Stimulated activated CD8-positive, alpha-beta memory T cell treated with anti-CD3 and anti-CD28 coated beads, Interleukin-7, amount 100 ng/mL, for 4 hours (primary cell): ENCODE measurements at places on chromosomes 5 and 9.
A peak's percentile ranks its signal among the peaks of the same experiment; 100 is the strongest.

- DNase-seq, result no peak
These were observed 124.3 kb downstream of the TEX10 start for GRCh38 chr9:100228352-100228869.

DNA sequence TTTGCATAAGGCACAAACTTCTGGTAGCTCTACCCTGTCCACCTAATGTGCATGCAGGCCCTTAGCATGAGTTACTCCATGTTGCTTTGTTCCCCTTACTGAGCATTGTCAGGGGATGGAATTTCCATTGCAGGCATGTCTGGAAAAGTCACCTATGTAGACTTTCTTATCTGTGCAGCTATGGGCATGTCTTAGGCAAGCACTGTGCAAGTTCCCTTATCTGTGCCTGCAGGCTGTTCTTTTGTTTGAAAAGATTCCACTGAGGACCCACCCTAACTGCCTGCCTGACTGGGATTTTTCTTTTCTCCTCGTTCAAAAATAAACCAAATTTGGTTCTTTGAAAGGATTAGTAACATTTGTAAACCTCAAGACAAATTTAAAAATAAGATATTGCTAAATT lies 587.0 kb downstream of the CDH18 start:
- no peak for DNase-seq

DNA sequence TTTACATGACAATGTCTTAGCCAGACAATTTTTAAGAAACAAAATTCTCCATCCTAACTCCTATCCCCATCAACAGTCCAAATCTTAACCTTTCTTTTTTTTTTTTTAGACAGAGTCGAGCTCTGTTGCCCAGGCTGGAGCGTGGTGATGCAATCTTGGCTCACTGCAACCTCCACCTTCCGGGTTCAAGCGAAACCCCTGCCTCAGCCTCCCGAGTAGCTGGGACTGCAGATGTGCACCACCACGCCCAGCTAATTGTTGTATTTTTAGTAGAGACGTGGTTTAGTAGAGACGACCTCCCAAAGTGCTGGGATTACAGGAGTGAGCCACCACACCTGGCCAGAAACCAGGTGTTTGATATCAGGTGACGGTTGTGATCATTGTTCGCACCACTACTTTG lies 10.2 kb downstream of the ABL1 start:
- no peak for DNase-seq

GRCh38 chr5:94976853-94977252 lies 308.0 kb downstream of the MCTP1 start:
- DNase-seq, result no peak

- DNase-seq, result no peak
These were observed 55.3 kb downstream of the MAPKAP1 start for GRCh38 chr9:125651576-125652232.

GRCh38 chr9:90894986-90895687 lies 93.5 kb downstream of the SYK start:
- DNase-seq, result no peak

DNA sequence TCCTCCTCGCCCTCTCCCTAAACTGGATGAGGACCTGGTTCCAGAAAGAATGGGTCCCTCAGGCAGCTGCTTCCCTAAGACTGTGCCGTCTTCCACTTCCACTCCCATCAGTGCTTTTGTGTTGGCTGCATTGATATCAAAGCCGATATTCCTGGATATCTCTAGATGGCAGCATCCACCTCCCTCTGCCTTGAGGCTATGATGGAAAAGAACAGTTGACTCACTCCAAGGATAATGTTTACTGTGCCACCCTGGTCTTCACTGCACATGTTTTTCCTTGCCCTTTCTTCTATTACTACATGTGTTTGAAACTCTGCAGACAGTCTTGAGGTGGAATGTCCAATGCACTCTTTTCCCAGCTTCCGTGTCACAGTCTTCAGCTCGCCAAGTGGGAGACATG lies 211.6 kb downstream of the MAST4 start:
- no peak for DNase-seq

DNA sequence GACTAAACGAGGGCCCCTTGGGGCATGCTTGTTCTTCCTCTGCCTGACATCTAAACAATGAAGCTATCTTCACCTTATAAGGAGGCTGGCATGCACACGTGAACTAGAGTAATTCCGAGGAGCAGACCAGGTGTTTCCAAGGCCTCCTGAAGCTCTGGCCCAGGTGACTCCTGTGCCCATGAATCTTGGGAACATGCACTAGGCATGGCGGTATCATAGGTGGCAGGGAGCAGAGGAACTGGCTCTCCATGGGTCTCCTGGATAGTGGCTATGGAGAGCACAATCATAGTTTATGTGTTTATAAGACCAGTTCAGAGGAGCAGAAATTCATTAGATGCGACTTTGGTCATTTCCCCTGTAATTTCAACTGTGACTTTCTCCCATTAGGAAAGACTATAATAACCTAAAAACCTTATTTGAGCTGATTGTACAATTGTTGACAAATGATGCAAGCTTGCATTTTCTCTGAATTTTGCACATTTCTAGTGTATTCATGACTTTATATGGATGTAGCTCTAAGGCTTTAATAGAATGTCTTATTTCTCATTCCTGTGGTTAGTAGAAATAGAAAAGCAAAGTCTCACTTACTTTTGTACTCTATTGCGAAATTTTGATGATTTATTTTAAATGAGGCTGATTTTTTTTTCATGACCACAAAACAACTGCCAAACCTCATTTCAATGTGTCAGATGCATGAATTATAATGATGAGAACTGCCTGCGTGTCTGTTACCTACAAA lies 135.3 kb upstream of the RPS23 start:
- no peak for DNase-seq

GRCh38 chr5:65244031-65244430 lies 237.7 kb downstream of the ADAMTS6 start:
- DNase-seq, result no peak

DNA sequence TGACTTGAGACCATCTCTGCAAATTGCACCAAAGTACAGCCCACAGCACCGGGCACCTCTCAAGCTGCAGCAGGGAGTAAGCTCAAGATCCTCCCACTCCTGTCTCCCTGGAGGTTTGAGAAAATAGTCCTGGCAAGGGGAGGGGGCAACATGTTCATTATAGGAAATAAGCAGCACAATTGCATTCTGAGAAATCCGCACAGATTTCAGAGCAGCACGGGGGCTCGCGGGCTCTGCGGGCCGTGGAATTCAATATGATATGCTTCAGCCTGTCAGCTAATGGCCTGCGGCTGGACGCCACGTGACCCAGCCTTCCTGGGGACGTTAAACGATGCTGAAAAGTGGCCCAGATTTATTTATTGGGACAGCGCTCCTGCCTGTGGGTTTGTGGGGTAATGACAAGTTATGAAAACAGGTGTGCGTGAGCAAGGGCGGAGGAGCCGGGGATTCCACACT lies 156.4 kb downstream of the DAB2IP start:
- DNase-seq, result no peak

GRCh38 chr5:2352101-2352861 lies 399.2 kb downstream of the IRX2 start:
- no peak for DNase-seq

GRCh38 chr5:65895891-65896290 lies 30.5 kb upstream of the ERBIN start:
- DNase-seq, result no peak

- no peak for DNase-seq
These were observed 45.6 kb upstream of the IER5L start for GRCh38 chr9:129223551-129224208.

DNA sequence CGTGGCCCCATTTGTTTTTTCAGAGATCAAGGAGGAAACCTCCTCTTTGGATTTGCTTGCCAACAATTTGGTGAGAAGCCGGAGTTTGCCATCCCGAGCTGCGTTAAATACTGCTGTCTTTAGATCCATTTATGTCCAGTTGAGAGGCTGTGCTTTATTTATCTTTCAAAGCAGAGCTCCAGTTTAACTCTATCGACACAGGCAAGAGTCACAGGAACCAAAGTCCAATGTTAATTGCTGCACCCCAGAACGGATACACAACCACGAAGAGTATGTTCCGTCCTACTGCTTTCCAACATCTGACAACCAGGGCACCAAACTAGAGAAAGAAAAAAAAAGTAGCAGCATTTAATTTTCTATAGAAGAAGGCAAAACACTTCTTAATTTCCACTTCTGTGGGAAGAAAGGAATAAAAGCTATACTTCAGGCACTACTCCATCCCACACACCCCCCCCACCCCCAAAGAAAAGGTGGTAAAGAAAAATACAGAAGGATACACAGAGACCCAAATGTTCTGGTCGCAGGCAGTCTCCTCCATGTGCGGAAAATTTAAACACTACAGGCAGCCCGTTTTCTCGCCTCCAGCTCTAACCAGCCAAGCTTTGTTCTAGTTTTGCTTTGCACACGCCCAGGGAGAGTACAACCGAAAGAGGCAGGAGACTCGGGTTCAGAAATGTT lies 1.1 kb downstream of the FEM1C start:
- peak; percentile 20 for DNase-seq

DNA sequence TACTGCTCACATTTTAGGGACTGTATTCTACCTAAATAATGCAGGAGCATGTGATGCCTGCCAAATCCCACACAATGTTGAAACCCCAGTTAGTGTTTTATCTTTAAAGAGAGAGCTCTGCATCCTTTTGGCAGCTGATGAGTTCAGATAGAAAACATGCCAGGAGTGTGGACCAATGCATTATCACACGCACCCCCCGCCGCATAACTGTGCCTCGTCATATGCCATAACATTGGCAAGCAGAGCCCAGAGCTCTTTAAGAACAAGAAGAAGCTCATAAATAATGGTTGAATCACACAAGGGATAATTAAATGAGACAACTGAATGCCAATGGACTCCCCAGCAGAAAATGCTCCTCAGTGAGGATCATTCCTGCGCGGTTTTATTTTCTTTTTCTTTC lies 52.8 kb upstream of the RORB start:
- no peak for DNase-seq

DNA sequence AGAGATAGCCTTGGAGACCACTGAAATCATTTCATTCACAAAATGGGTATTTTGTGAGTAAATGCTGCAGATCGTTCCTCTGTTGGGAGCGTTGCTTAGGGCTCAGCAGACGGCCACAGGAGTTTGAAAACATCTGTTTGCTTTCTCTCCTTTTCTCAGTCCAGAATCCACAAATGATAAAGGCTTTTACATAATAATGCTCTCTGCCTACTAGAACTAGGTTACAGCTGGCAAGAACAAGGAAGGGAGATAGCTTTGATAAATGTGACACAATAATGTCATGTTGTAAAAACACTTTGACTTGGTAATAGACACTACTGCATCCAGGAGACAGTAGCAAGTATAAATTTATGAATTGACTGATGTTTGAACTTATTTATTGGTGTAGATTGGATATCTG lies 1072.4 kb upstream of the CDH6 start:
- no peak for DNase-seq

GRCh38 chr9:100669968-100670367 lies 92.1 kb downstream of the CAVIN4 start:
- DNase-seq, result no peak

DNA sequence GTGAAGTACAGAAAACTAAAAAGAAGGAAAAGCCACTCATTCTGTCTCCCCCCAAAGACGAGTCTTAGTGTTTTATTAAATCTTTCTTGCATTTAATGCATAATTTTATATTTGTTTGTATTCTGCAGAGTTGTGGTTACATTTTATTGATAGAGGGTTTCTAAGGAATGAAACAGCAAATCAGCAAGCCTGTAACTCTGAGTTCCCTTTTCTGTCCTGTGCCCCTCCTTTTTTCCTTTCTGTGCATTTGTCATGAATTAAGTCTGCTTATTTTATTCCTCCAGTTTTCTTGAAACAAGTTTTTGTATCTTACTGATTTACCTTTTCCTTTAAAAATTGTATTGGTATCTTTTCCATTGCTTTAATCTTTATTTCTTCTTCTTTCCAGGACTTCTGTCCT lies 132.8 kb downstream of the MUSK start:
- DNase-seq, result no peak

GRCh38 chr9:77912895-77913693 lies 118.5 kb downstream of the GNAQ start:
- no peak for DNase-seq

GRCh38 chr9:70935856-70936255 lies 185.6 kb downstream of the TRPM3 start:
- no peak for DNase-seq

- no peak for DNase-seq
These were observed 67.0 kb downstream of the FRMD3 start for GRCh38 chr9:83471241-83471640.

DNA sequence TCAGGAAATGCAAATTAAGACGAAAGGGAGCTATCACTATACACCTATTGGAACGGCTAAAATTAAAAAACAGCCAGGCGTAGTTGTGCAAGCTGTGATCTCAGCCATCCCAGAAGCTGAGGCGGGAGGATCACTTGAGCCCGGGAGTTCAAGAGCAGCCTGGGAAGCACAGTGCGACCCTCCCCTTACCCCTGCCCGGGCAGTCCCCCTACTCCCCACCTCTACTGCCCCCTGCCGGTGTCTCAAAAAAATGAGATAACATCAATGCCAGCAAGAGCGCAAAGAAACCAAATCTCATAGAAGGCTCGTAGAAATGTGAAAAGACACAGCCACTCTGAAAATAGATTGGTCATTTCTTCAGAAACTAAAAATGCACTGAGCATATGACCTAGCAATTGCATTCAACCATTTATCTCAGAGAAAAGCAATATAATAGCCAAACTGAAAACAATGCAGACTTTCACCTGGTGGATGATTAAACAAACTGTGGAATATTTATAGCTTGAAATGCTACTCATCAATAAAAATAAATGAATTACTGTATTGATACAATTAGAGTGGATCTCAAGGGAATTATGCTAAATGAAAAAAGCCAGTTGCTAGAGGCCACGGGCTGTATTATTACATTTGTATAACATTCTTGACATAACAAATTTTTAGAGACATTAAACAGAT lies 20.6 kb downstream of the OR2V2 start:
- DNase-seq, result no peak

DNA sequence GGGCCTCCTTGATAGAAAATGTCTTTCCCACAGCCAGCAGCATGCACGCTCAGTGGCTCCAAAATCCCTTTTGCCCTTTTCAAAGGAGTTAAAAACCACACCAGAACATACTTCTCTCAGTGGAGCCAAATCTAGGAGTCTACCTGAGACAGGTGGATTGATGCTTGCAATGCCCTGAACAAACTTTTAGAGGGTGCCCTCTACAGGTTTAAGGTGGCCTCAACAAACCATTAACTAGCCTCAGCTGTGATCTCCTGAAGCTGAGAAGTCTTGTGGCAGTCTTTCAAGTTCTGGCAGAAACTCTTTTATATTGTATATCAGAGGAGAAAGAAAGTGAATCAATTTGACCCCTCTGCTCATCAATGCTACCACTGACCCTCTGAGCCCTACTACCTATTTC lies 125.4 kb downstream of the MED27 start:
- DNase-seq, result no peak
